RPMI7951 (cell line): ENCODE measurements at places on chromosomes 12 and 14. TPM values are rescaled to one million over a fixed set of nuclear protein-coding genes. Genes with fewer than 3 reads are reported as not detected.

The PPP1R12A gene
- 37.1 and 47.5 TPM in 2 replicates for total RNA-seq

The GLS2 gene
- 0.20 TPM in 1 of 2 replicates, not detected in the other for total RNA-seq

The GYS2 gene
- not detected in 2 replicates for total RNA-seq

The KRT72 gene
- total RNA-seq, result not detected in 2 replicates

The CLEC4D gene
- not detected in 2 replicates for total RNA-seq

The GLT1D1 gene
- not detected in 2 replicates for total RNA-seq

The TUBA1B gene
- total RNA-seq, result 2,897 and 4,302 TPM in 2 replicates

The SSTR1 gene
- under 0.01 TPM in 1 of 2 replicates, not detected in the other for total RNA-seq
